ENCODE measurements at places on chromosomes 2 and 18.

DNA sequence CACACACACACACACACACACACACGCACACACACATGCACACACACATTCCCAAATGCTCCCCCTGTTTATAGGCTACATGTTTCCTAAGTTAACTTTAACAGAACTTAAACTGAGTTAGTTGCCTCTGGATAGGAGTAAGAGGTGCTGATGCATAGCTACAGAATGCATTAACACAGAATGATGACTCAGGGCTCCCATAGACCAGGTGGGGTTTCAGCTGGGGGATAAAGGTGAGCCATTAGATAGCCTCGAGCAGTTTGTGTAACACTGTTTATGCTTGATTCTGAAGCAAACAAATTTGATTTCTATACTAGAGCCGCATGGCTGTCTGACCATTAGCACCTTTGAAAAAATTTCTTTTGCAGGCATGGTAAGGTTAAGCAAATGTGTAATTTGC, 741.0 kb downstream of the PLCL1 start:
- no peak for DNase-seq

GRCh38 chr18:72908181-72908580, 40.4 kb upstream of the NETO1 start:
- no peak for DNase-seq

GRCh38 chr2:182937870-182938269, 71.4 kb upstream of the FRZB start:
- DNase-seq, result no peak

GRCh38 chr2:167134381-167135072, 246.2 kb downstream of the XIRP2 start:
- DNase-seq, result no peak

DNA sequence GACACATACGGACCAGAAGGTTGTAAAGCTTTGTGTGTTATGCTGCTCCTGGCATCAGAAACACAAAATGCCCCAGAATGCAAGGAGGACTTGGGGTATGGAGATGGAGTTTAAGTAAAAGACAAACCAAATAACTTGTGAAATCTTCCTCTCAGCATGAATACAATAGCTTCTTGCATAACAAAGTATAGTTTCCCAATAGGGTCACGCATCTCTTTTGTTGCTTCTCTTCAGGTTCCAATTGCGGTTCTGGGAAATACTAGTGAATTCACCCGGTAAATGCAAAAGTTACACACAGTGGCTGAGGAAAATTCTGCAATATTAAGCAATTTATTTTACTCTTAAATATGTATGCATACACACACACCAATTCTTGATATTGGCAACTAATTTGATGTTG, 339.2 kb upstream of the EPHA4 start:
- no peak for DNase-seq

- no peak for DNase-seq
These were observed 80.4 kb downstream of the SH3RF3 start for GRCh38 chr2:109209412-109209811.

DNA sequence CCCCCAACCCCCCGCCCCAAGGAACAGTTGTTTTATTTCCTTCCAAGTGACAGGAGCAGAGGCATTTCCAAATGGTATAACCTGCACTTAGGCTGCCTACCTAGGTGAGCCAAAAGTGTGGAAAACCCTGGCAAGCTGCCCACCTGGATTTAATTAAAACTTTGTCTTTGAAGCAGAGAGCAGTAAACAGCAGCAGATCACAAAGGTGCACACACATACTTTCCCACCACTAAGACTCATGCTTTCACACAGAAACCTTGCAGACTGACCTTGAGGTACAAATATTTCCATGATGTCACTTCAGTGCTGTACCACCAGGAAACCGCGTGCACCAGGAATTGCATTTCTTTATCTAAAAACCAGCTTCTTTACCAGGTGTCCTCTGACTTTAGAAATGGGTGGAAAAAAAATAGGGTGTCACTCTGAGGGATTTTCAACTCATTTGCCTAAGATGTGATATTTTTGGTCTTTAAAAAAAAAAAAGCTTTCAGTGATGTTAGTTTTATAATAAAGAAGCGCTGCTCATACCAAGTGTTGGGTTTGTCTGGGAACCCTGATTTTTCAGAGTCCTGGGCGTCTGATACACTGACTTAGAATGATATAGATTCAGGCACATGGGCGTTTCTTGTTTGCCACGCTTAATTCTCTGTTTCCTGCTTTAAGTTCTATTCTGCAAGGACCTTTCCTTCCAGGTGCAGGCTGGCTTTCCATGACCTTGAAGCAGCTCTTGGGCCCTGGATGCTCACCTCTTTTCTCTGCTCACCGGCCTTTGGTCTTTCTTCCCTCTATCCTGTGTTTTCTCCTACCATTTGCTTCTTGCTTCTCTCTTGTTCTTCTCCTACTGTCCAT, 70.7 kb upstream of the BCL2L11 start:
- DNase-seq, result no peak

- no peak for DNase-seq
These were observed 12.1 kb downstream of the ACOXL start for GRCh38 chr2:110744429-110744828.

- DNase-seq, result no peak
These were observed 42.5 kb downstream of the TEX44 start for GRCh38 chr2:231634951-231635875.

GRCh38 chr2:69122271-69122670, 109.3 kb downstream of the ANTXR1 start:
- DNase-seq, result no peak

DNA sequence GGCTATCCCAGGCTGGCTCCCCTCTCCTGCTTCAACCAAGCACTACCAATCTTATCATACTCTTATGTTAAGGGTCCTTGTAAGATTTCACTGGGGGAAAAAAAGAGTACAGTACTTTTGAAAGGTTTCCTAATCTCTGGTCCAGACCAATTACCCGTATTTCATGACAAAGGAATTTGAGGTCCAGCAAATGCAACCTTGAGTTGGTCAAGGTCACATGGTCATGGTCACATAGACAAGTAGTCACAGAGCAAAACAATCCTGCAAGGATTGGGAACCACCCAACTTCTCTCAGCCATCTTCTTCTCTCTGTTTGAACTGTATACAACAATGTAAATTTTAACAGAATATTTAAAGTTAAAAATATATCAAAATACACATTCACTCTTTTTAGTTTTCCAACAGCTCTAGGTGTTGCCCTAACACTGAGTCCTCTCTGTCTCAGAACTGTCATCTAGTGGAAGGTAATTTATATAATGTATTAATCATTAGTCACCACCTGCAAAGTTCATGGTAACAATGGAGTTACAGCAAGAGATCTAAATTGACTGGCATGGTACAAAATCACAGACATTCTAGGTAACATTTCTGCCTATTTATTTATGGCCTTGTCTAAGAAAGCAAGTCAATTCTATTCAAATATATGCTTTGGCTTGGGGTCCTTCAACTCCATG, 21.5 kb downstream of the DTNB start:
- DNase-seq, result no peak

- DNase-seq, result no peak
These were observed 28.8 kb upstream of the FIGN start for GRCh38 chr2:163764566-163764965.

DNA sequence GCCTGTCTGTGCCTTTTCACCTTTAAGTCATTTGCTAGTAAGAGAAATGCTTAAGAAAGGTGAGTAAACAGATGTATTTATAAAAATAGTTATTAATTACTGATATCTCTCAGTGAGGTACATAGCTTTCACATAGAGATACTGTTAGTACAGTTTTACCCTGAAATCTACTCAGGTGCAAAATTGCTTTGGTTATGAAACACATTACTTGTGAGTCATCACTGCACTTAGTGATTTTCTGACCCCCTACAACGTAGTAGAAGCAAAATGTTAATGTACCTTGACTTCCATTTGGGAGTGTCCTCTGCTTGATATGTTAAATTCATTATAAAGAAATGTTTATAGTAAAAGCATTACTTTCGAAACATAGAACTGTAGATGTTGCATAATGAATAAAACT, 6.5 kb downstream of the GLS start:
- no peak for DNase-seq

DNA sequence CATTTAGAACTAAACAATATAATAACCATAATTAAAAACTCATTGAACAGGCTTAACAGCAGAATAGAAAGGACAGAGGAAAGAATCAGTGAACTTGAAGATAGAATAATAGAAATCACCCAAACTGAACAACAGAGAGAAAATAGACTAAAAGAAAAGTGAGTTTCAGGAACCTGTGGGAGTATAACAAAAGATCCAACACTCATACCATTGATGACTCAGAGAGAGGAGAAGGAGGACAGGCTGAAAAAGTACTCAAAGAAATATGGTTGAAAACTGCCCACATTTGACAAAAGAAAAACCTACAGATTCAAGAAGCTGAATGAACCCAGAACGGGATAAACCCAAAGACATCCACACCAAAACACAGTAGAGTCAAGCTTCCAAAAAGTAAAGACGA, 54.2 kb upstream of the FMNL2 start:
- DNase-seq, result no peak

- DNase-seq, result no peak
These were observed 50.8 kb upstream of the LAMA1 start for GRCh38 chr18:7168408-7168807.

- no peak for DNase-seq
These were observed 106.8 kb downstream of the BCL11A start for GRCh38 chr2:60446413-60447267.

DNA sequence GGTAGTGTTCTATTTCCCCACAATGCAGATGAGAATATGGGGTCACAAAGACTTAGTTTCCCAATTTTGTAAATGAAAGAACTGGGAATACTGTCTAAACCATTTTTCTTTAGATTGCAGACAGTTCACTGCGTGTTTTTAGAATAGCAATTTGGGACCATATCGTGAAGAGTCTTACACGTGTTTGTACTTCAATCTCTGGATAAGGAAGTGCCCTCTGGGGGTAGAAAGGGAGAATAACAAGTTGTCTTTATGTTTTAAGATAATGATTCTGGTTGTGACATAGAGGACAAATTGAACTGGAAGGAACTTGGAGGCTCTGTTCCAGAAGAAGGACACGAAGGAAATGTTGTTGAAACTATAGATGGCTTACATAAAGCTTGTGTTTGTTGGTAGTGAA, 457.7 kb downstream of the CBLN2 start:
- DNase-seq, result peak; percentile 3

GRCh38 chr2:121682396-121683298, 33.4 kb upstream of the CLASP1 start:
- DNase-seq, result no peak

GRCh38 chr2:3648652-3649177, 9.3 kb upstream of the ALLC start:
- DNase-seq, result no peak

- DNase-seq, result no peak
These were observed 15.7 kb downstream of the GPATCH11 start for GRCh38 chr2:37100054-37100453.

- no peak for DNase-seq
These were observed 5.1 kb downstream of the SLC35F6 start for GRCh38 chr2:26769089-26769761.

DNA sequence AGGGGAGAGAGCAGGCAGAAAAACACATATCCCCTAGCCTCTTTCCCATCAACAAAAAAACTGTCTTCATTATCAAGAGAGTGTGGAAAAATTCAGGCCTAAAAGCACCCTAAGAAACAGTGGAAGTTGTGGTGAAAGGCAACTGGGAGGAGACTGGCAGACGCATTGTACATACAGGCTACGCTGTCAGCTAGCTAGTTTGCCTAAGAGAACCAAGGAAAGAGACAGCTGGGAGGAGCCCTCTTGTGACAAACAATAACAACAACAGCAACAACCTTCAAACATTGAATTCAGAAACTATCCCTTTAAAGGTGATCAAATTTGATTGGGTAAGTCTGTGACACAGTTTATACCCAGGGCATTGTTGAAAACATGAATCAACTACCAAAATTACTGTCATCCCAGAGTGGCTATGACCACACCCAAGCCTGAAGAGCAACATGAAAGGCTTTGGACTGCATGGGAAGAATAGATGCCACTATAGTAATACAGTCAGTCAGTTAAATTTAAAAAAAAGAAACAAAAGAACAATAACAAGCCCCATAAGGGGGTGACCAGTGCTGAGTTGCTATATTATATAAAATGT, 88.9 kb upstream of the CRIM1 start:
- no peak for DNase-seq

Data from right kidney (tissue), 9 donors.